ENCODE measurements at places on chromosomes 3 and 15. TPM values are rescaled to one million over a fixed set of nuclear protein-coding genes. Genes with fewer than 3 reads are reported as not detected.

Gene RPL15
- total RNA-seq, result 2,865 TPM

Gene ADAMTS17
- total RNA-seq, result 1.8 TPM

GRCh38 chr3:117922039-117922438 is 1112.6 kb downstream of the IGSF11 start:
- peaks cover 34% of the 10 kb centered on the region for H3K4me1 ChIP-seq
- no peaks in the 10 kb centered on the region for H3K27me3 ChIP-seq
- no peaks in the 10 kb centered on the region for H3K36me3 ChIP-seq
- H3K4me3 ChIP-seq, result no peak overlapping the region

DNA sequence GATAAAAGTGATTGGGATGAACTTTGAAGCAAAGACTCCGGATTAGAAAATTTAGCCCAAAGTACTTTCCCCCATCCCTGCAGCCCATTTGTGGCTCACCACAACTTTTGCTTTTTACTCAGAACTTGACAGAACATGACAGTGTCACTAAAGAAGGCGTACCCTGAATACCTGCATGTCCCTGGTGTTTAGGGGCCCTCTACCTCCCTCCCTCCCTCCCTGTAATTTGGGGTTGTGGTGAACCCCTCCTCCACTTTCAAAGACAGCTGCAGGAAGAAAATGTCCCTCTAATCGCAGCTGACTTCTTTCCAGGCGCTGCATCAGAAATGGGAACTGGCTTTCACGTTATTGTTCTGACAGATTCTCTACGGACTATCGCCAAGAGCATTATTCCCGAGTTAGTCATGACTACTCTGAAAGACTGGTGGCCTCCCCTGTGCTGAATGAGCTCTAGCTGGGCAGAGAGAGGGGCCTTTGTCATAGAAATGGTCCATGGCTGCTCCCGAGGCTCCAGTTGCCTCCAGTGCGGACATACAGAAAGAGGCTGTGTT is 93.2 kb upstream of the ARHGEF3 start:
- no peak overlapping the region for H3K4me3 ChIP-seq
- no peaks in the 10 kb centered on the region for H3K27me3 ChIP-seq
- no peak overlapping the region for H3K27ac ChIP-seq
- DNase-seq, result no peak

DNA sequence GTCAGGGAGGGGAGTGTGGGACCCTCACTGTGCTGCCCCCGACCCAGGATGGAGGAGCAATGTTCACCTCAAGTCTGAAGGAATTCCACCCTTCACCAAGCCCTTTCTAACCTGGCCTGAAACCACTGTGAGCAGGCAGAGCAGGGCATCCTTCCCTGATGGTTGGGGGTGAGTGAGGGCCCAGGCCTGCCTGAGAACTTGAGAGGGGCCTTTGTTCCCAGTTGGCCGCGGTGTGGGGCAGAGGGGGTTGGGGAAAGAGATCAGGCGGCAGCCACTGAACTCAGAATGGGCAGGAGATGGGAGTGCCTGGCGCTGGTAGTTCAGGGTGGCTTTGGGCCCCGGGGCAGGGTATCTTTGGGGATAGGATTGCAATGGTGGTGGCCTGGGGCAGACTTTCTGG is 103.5 kb upstream of the RPL32 start:
- H3K4me3 ChIP-seq, result no peak overlapping the region
- H3K27me3 ChIP-seq, result no peaks in the 10 kb centered on the region
- no peak for DNase-seq
- no peak overlapping the region for H3K27ac ChIP-seq

- no peaks in the 10 kb centered on the region for H3K27me3 ChIP-seq
- no peak for DNase-seq
Measured at GRCh38 chr3:57696801-57697321, 4.0 kb upstream of the DENND6A start.

Measured in WTC11 (cell line).